ENCODE measurements at places on chromosomes 12 and 14.

DNA sequence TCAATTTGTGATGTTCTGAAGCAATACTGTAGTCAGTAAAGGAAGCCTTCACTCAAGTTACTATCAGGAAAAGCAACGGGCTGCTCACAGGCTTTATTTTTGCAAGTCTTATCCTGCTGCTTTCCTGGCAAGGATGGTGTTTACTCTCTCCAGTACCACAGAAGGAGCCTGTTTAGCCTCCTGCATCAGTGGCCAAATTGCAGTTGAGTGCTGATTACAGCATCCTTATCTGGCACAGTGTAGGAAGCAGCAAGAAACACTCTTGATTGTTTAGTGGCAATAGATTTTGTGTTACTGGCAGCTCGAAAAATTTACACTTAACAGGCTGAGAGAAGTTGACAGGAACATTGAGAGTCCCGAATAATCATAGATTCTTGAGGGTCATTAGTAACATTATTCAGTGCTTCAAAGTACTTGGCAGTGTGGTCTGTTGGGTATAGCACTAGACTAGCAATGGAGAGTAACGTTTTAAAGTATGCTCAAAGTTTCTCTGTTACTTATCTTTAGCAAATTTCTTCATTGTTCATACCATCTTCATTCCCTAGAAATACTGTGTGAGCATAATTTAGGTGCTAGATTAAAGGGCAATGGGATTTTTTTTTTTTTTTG lies 11.7 kb downstream of the TULP3 start:
- DNase-seq = no peak

DNA sequence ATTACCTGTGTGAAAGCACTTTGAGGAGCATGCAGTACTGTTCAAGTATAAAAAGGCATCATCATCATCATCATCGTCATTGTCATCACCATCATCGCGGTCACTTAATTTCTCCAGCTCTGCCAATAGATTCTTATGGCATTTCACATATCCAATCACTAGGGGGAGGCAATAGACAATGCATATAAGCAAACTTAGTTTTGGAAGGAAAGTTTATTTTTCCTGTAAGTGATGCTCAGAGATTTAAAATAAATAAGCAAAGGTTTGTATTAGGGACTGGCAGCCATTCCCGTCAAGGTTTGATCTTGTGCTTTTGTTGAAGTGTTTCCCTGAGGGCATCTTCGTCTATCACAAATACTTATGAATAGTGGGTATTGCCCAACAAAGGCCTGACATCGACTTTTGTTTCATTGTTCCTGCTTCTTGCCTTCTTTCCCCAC lies 127.4 kb downstream of the KTN1 start:
- no peak for DNase-seq

GRCh38 chr12:71645268-71645667 lies 18.4 kb downstream of the ZFC3H1 start:
- DNase-seq = no peak

DNA sequence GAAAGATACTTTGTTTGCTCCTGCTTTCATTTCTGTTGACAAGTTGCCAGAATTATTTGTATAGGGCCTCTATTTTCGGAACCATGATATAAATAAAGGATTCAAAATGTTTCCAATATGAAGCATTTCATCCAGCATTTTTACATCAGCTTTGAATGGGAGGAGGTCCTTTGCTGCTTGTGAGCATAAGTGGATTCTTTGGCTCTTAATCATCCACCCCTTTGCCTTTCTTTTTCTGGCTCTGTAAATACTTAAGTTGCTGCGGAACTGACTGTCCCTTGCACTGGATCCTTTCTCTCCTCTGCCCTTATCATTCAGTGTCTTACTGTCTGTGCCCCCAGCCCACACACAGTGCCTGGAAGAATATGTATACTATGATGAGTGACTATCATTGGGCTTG lies 357.3 kb upstream of the RGS6 start:
- DNase-seq = no peak

GRCh38 chr14:80930095-80930494 lies 11.4 kb downstream of the CEP128 start:
- no peak for DNase-seq

DNA sequence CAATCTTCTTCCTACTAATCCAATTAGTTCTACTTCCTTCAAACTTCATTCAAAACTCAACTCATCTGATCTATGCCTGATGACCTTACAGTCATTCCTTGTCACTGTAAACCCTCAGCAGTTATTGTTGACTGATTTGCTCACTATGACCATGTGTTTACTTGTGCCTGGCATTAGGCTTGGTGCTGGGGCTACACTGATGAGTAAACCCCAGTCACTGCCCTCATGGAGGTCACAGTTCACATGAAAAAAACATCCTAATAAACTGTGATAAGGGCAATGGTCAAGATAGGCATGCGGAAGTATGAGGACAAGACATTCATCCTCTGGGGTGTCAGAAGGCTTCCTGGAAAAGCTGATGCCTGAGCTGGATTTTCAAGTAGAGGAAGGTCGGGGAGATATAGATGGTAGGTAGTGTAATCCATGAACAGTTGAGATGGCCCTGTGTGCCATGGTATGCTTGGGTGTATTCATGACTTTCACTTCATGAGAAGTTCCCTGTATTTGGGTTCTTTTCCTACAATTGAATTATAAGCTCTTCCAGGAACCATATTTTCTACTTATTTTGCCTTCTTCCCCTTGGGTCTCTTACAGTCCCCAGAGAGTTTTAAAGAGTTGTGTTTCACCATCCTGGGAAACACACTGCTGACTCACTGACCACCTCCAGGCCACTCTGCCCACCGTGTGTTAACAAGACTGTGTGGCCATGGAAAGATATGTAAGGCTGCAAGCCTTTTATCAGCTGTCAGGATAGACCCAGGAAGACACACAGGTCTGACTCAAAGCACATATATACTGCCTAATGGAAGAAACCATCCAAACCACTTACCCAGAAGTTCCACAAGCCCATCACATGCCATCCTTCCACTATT lies 38.7 kb upstream of the DUSP6 start:
- DNase-seq = no peak

GRCh38 chr12:59874781-59875180 lies 279.0 kb downstream of the SLC16A7 start:
- DNase-seq = no peak
